ENCODE measurements at places on chromosomes 16 and 17. TPM values are rescaled to one million over a fixed set of nuclear protein-coding genes. Genes with fewer than 3 reads are reported as not detected.

DNA sequence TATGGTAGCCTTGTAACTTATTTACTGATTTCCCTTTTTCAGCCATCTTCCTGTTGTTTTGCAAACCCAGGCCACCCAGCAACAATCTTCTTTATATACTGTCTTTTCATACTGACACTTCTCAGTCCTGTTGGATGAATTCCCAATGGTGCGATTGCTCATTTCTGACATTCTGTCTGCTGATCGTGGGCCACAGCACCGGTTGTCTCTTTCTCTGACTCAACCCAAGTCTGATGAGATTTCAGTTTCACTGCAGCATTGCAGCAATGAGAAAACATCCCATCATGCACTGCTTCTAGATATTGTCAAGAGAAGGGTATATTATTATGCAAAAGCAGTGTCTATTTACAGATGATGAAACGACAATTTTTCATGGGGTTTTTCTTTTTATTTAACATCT, 349.2 kb upstream of the HSBP1 start:
- DNase-seq = peak; percentile 71

CRAMP1 gene
- 10.4 TPM for total RNA-seq

GRCh38 chr16:75576384-75576811, 10.2 kb downstream of the GABARAPL2 start:
- DNase-seq = no peak

DNA sequence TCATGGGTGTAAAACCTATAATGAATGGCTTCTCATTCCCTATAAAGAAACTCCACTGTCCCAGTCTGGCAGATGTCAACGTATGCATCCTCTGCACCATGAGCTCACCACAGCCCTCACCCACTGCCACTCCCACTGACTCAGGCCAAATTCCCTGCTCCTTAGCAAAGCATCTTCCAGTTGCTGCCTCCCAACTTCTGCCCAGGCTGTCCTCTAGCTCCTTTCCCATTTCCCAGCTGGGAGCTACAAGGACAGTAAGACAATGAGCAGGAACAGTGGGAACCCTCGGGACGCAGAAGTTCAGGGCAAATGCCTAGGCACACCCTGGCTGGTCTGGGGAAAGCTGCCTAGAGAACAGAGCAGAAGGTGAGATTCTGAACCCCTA, 9.1 kb upstream of the THAP11 start:
- peak; percentile 74 for DNase-seq

DNA sequence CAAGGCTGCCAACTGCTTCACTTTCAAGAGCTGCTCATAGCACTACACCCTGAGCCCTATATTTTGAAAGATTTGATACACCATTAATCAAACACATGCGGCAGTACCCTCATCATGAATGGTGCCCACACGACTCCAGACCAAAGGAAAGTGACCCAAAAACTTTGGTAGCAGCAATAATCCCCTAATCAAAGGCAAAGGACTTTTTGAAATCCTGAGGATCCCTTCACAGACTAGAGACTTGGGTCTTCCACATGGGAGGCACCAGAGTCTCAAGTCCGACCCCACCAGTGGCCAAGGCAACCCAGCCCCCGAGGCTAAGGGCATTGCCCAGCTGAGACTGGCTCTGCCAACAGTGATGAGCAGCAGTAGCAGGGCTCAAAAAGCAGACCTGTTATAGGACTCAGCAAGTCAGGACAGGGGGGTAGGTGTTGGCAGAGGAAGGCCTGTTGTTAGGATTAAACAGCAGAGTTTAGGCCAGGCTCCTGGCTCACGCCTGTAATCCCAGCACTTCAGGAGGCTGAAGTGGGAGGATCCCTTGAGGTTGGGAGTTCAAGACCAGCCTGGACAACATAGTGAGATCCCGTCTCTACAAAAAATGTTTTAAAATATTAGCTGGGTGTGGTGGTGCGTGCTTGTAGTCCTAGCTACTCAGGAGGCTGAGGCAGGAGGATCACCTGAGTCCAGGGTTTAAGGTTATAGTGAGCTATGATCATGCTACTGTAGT, 3.2 kb downstream of the TRIM25 start:
- DNase-seq = no peak

DNA sequence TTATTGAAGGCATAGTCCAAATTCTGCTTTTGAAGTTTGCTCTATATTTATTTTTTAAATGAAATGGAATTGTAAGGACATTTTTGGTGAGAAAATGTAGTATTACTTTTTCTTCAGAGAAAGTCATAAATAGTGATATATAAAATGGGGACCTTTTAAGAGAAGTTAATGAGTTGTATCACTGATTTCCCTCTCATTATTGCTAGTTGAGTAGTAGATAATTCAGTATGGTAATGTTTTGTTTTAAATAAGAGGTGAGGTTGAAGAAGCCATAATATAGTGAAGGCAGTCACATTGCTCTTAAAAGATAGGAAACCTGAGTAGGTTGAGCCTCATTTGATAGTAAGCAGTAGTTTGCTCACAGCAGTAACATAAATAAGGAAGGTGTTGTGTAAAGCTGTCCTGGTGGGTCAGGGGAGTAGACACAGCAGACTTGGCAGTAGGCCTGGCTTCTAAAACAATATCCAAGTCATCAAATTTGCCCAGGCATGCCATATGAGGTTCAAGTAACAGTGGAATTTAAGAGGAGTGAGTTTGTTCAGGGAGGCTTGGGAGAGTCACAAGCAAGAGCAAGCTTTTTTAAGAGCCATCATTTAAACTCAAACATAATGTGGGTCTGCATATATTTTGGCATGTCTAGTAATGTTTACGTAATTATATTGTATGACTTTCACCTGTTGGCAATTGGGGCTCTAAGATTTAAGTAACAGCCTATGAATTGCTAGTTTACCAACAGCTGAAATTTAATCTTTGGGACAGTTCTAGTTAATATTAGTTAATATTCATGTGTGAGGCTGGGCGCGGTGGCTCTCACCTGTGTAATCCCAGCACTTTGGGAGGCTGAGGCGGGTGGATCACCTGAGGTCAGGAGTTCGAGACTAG, 6.5 kb downstream of the NFATC3 start:
- DNase-seq = peak; percentile 95

GRCh38 chr16:61813339-61813738, 222.9 kb downstream of the CDH8 start:
- DNase-seq = no peak

DNA sequence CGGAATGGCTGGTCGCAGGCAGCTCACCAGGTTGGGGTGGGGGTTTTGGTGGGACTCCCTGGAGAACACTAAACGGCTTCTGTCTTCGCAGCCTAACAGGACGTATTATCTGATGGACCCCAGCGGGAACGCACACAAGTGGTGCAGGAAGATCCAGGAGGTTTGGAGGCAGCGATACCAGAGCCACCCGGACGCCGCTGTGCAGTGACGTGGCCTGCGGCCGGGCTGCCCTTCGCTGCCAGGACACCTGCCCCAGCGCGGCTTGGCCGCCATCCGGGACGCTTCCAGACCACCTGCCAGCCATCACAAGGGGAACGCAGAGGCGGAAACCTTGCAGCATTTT, 59.7 kb downstream of the PDPK1 start:
- no peak for DNase-seq

GRCh38 chr17:49151996-49152395, 19.4 kb downstream of the B4GALNT2 start:
- DNase-seq = no peak

DNA sequence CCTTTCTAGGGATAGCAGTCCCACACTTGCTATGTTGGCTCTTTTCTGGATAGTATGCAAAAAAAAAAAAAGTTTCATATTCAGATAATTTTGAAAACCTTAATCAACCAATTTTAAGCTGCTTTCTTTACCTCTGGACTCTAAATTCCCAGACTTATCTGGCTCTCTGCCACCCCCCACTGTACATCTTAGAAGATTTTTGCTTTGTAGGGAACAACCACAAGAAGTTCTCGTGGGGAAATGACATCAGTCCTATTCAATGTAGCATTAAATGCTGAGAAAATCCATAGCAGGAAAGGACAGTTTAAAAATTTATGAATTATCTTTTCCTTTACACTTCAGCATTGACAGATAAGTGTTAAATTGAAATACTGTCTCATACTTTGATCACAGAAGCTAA, 562.7 kb upstream of the HSBP1 start:
- no peak for DNase-seq

DNA sequence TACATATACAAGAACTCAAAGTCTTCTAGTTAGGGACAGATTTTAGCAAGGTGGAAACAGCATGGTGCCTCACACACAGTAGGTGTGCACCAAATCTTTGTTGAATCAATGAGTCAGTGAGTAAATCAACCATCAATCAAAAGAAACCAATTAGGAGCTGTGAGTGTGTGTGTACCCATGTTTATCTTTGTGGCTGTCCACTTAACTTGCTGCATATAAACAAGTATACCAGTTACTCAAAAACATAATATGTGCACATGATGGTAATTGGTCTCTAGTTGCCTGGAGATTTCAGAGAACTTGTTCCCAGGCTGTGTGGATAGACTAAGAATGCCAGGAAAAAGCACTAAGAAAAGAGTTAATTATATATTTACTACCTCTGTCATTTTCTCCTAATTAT, 272.2 kb upstream of the CCL2 start:
- DNase-seq = no peak

- DNase-seq = no peak
These were observed 21.6 kb upstream of the MSI2 start for GRCh38 chr17:57234739-57235092.

DNA sequence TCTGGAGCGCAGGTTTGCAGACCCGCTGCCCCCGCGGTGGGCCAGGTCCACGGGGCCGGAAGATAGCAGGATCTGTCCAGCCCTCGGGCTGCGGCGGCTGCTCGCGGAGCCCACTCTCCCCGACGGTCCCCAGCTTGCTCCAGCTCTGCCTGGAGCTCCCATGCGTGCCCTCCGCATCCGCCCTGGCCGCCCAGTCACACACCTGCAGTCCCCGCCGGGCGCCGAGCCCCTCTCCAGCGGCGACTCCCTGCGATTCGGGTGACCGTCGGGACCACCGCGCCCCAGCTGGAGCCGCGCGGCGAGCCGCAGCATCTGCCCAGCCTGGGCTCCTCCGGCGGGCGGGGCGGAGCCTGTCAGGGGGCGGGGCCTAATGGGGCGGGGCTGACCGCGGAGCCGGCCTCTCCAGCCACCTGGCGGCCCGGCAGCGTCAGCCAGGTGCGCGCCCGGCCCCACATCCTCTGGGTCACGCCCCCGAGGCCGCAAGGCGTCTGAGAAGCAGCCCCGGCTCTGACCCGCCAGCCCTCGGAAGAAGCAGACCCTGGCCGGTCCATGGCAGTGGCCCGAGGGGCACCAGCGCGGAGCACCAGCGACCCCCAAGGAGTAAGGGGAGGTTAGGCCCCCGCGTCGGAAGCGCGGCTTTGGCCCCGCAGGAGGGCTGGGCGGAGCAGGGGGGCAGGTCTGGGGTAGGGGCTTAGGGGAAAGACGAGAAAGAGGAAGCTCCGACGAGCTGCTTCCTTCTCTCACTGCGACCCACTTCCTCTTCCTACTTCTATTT, at the start of gene PIK3R5:
Gene PIK3R5, minus strand, starts transcription at position 314 of the 775 bp plus-strand sequence. CDS start 54,213 bp downstream, outside the sequence.
- no peak for DNase-seq

DNA sequence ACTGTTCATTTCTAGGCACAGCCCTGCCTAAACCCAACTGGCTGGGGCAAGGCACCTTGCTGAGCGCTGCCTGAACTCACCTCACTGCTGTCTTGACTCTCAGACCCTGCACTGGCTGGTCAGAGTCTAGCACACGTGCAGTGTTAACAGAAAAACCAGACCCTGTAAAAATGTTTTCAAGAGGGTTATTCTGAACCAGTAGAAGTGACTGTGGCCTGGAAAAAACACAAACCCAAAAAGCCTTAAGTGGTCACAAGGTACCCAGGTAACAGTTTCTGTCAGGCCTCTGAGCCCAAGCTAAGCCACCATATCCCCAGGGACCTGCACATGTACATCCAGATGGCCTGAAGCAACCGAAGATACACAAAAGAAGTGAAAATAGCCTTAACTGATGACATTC, 6.1 kb upstream of the EIF4A3 start:
- no peak for DNase-seq

DNA sequence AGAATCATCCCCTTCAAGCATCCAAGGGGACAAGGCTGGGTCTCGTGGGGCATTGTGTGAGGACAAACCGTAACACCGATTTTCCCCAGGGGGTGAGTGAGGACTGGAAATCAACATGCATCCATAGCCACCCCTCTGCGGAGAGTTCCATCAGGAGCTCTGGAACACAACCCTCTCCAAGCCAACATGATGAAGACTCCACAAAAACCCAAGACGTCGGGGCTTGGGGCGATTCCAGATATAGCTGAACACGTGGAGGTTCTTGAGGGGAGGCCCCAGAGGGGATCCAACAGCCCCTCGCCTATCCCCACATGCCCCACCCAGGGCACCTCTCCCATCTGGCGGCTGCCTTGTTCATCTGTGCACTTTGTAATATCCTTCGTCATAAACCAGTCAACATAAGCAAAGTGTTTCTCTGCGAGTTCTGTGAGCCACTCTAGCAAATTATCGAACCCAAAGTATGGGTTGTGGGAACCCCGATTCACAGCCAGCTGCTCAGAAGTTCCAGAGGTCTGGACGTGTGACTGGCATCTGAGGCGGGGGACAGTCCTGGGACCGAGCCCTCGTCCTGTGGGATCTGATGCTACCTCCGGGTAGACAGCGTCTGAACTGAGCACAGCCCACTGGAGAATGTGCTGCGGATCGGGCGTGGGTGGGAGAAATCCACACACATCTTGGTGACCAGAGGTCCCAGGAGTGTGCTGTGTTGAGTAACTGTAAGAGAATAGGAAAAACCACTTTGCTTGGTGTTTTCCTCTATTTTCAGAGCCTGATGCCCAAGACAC, 55.5 kb downstream of the RPH3AL start:
- DNase-seq = no peak

- no peak for DNase-seq
These were observed 54.6 kb downstream of the PRKCA start for GRCh38 chr17:66357037-66357436.
